Neural crest cell (in vitro differentiated cells): ENCODE measurements at places on chromosomes 16 and 17. TPM values are rescaled to one million over a fixed set of nuclear protein-coding genes. Genes with fewer than 3 reads are reported as not detected.

GRCh38 chr16:80719573-80719972, 84.8 kb downstream of the CDYL2 start:
- no peak overlapping the region for H3K27ac ChIP-seq
- H3K27me3 ChIP-seq: no peaks in the 10 kb centered on the region
- H3K36me3 ChIP-seq: no peaks in the 10 kb centered on the region
- H3K4me3 ChIP-seq: no peak overlapping the region
- H3K4me1 ChIP-seq: no peaks in the 10 kb centered on the region

DNA sequence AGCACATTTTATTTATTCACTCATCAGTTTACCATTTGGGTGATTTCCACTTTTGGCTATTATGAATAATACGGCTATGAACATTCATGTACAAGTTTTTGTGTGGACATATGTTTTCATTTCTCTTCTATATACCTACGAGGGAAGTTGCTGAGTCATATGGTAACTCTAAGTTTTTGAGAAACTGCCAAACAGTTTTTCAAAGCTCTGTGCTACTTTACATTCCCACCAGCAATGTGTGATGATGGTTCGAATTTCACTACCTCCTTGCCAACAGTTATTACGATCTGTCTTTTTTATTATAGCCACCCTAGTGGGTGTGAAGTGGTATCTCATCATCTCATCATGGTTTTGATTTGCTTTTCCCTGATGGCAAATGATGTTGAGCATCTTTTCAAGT, 63.7 kb upstream of the MRTFB start:
- no peak for DNase-seq
- peaks cover 33% of the 10 kb centered on the region for H3K4me1 ChIP-seq
- H3K4me3 ChIP-seq: no peak overlapping the region
- H3K27ac ChIP-seq: no peak overlapping the region

DNA sequence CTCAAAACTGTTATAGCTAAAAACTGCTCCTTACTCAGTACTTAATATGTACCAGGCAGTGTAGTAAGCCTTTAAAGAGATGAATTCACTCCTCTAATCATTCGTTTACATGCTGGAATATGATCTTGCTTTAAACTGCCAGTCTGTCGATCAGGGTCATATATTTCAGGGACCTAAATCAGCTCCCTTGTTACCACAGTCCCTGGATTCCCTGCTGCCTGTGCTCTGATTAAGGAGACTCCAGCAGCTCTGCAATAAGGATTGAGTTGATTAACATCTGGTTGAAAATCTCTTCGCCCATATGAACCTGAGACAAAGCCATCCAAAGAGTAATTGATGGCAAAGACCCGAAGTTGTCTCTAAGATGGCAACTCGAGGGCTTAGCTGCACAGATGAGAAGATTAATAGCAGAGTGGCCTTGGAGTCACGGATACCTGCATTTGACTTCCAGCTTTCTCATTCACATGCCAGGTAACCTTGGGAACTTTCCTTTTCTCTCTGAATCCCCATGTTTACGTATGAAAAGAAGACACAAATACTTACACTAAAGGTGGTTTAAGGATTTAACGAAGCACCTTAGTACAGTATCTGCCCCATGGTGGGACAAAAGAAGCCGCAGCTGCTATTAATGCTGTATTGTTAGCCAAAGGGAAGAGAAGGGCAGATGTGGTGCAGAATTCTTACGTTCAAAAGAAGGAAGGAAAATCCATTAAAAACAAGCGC, 68.2 kb downstream of the VAT1L start:
- H3K4me1 ChIP-seq: peaks cover 22% of the 10 kb centered on the region
- H3K27me3 ChIP-seq: peaks cover 3% of the 10 kb centered on the region
- H3K4me3 ChIP-seq: no peak overlapping the region
- H3K36me3 ChIP-seq: no peaks in the 10 kb centered on the region
- DNase-seq: no peak

DNA sequence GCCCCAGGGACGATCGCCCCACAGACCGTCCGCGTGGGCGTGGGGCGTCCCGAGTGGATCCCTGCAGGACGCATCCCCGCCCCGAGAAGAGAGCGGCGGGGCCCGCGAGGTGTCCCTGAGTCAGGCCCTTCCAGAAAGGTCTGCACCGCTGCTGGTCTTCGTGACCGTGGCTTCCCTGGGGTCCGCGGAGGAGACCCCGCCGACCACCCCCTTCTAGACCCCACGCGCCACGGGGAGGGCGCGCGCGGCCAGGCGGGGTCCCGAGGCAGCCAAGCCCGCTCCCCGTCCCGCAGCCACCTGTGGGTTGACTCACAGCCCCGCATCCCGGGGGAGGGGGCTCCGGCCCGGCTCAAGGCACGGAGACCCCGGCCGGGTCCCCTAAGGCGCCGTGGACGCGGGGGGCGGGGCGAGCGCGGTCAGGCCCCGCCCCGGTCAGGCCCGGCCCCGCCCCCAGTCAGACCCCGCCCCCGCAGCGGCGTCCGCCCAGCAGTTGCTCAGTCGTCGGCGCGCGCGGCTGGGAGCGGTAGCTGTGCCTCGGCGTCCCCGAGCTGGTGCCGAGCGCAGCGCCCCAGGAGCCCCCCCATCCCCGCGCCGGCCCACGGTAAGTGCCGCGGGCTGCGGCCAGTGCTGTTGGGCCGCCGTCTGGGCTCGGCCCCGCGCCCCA, at the start of gene BAIAP3:
BAIAP3 (plus strand) TSS at position 497 of the 664 bp plus-strand sequence. CDS start 4,905 bp downstream, outside the sequence.
- H3K27ac ChIP-seq: no peak within 1 kb of the TSS
- peak within 1 kb of the TSS; percentile 61 for H3K4me3 ChIP-seq
- H3K36me3 ChIP-seq: no peaks in the 10 kb centered on the region
- DNase-seq: peak; percentile 44

- no peak overlapping the region for H3K4me3 ChIP-seq
- no peaks in the 10 kb centered on the region for H3K4me1 ChIP-seq
- H3K27me3 ChIP-seq: no peaks in the 10 kb centered on the region
- H3K36me3 ChIP-seq: peaks cover 27% of the 10 kb centered on the region
- DNase-seq: no peak
These were observed 189.1 kb downstream of the CEP112 start for GRCh38 chr17:66002812-66003211.

- H3K36me3 ChIP-seq: peaks cover 8% of the 10 kb centered on the region
- peak overlapping the region; percentile 93 for H3K27ac ChIP-seq
- no peaks in the 10 kb centered on the region for H3K27me3 ChIP-seq
- peak overlapping the region; percentile 70 for H3K4me3 ChIP-seq
- H3K4me1 ChIP-seq: peaks cover 16% of the 10 kb centered on the region
- DNase-seq: no peak
These were observed 329.7 kb downstream of the ABCC12 start for GRCh38 chr16:47826070-47826469.

GRCh38 chr17:81483085-81483861, 29.3 kb downstream of the ACTG1 start:
- DNase-seq: peak; percentile 55
- H3K4me3 ChIP-seq: peak overlapping the region; percentile 84
- no peaks in the 10 kb centered on the region for H3K36me3 ChIP-seq
- H3K27ac ChIP-seq: peak overlapping the region; percentile 35

GRCh38 chr17:59401725-59402124, 70.3 kb downstream of the YPEL2 start:
- H3K4me1 ChIP-seq: peaks cover 16% of the 10 kb centered on the region
- H3K36me3 ChIP-seq: peaks cover 3% of the 10 kb centered on the region
- H3K27ac ChIP-seq: no peak overlapping the region
- no peak overlapping the region for H3K4me3 ChIP-seq
- DNase-seq: no peak

DNA sequence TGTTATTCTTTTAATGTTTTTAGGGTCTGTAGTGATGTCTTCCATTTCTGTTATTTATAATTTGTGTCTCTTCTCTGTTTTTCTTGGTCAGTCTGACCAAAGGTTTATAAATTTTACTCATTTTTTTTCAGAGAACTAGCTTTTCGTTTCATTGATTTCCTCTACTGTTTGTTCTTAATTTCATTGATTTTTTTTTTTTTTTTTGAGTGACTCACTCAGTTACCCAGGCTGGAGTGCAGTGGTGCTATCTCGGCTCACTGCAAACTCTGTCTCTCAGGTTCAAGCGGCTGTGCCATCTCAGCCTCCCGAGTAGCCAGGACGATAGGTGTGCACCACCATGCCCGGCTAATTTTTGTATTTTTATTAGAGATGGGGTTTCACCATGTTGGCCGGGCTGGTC, 12.6 kb upstream of the UBTF start:
- peaks cover 5% of the 10 kb centered on the region for H3K27me3 ChIP-seq
- H3K4me3 ChIP-seq: no peak overlapping the region
- no peaks in the 10 kb centered on the region for H3K4me1 ChIP-seq
- no peak for DNase-seq
- no peak overlapping the region for H3K27ac ChIP-seq

DNA sequence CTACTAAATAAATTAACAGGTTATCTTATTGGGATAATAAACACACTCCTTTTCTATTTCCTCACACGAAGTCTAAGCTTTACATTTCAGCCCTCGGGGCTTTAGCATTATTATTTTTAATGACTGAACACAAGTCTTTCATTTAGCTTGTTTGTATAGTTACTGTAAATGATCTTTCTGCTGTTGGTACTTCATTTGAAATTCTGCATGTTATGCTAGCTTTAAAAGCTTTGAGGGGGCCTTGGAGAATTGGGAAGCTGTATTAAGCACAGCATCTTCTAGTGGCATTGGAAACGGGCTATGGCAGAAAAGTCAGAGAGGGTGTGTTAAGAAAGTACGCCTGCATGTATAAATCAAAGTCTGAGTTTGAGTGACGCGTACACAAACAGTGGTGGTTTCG, 243.7 kb downstream of the FTO start:
- no peak for DNase-seq
- peaks cover 21% of the 10 kb centered on the region for H3K4me1 ChIP-seq
- H3K27ac ChIP-seq: no peak overlapping the region
- H3K27me3 ChIP-seq: peaks cover 17% of the 10 kb centered on the region
- no peak overlapping the region for H3K4me3 ChIP-seq

- H3K4me3 ChIP-seq: no peak overlapping the region
- H3K27me3 ChIP-seq: peaks cover 94% of the 10 kb centered on the region
- no peaks in the 10 kb centered on the region for H3K36me3 ChIP-seq
These were observed 10.7 kb upstream of the KRT28 start for GRCh38 chr17:40810494-40810893.

DNA sequence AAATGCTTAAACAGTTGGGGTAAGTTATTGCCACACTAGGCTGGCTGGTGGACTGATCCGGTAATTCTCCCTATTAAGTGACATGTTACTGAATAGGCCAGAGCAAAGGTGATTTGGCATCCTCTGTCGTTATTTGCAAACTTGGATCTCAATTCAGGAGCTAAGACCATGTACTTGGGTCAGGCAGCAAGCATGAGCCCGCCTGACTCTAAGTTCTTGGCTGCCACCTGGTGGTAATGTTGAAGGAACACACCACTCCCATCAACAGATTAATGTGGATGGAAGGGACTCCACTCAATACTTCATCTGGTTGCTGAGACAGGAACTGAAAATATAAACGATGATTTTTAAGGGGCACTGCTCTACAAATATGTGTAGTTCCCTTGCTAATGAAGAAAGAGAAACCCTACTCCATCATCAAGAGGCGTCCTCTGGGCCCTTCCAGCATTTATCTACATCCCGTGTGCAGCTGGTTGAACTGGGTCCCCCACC, 70.8 kb downstream of the EMP2 start:
- H3K27me3 ChIP-seq: no peaks in the 10 kb centered on the region
- H3K27ac ChIP-seq: no peak overlapping the region
- DNase-seq: peak; percentile 71
- no peak overlapping the region for H3K4me3 ChIP-seq

DNA sequence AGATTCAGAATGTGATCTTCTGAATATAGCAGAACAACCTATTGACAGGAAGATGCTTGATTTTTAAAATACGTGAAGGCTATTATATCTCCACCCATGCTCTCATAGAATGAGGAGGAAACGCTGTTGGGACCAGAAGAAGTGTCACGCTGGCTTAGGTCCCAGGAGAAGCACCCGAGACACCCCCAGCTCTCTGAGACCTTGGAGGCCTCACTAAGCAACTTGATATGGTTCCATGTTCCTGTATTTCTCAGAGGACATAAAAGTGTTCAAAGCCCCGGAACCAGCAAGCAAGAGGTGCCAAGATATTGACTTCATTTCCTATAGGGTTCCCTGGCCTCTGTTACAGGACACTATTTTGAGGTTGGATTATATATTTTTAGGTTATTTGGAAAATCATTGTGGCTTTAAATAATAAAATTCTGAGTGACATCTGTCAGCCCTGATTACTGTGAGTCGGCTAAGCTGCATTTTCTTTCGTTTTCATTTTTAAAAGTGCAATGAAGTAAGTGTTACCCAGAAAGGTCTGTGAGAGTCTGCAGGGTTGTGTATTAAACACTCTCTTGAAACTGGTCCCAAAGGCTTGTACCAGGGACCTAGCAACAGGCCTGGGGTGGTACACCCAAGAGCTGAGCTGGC, 400.0 kb downstream of the SOX9 start:
- H3K27me3 ChIP-seq: no peaks in the 10 kb centered on the region
- H3K4me1 ChIP-seq: peaks cover 26% of the 10 kb centered on the region
- H3K36me3 ChIP-seq: no peaks in the 10 kb centered on the region
- DNase-seq: no peak

GRCh38 chr17:57120814-57121213, 35.8 kb downstream of the AKAP1 start:
- H3K4me3 ChIP-seq: no peak overlapping the region
- H3K4me1 ChIP-seq: peaks cover 12% of the 10 kb centered on the region
- peaks cover 5% of the 10 kb centered on the region for H3K36me3 ChIP-seq
- H3K27me3 ChIP-seq: no peaks in the 10 kb centered on the region

DNA sequence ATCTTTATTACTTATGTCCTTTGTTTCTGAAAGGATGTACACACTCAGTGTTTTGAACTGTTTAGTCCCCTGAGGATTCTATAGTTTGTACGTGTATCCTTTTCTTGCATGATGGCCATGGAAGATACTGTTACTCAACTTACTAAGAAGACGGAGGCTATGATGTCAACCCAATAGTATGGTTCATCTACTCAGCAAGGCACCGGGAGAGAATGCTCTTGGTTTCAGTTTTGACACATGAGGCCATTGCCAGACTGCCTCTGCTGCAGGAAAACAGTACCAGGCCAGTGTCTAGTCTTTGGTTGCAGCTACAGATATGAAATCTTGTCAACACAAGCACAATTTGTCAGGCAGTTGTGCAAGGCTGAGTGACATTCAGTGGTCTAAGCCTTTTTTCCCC, 134.5 kb downstream of the MRTFB start:
- no peaks in the 10 kb centered on the region for H3K36me3 ChIP-seq
- DNase-seq: no peak
- no peaks in the 10 kb centered on the region for H3K4me1 ChIP-seq
- H3K4me3 ChIP-seq: no peak overlapping the region

GRCh38 chr17:43388359-43389045, 10.3 kb upstream of the ARL4D start:
- peak overlapping the region; percentile 65 for H3K27ac ChIP-seq
- no peaks in the 10 kb centered on the region for H3K36me3 ChIP-seq
- DNase-seq: peak; percentile 84
- H3K4me3 ChIP-seq: peak overlapping the region; percentile 91
- peaks cover 25% of the 10 kb centered on the region for H3K4me1 ChIP-seq

The DRC7 gene
- total RNA-seq: 0.16 and 0.32 TPM in 2 replicates

The PRDM7 gene
- total RNA-seq: not detected in 2 replicates

The RHBDL3 gene
- total RNA-seq: 17.7 and 18.7 TPM in 2 replicates

The CMTM1 gene
- total RNA-seq: 17.1 and 18.4 TPM in 2 replicates

The ALOX15B gene
- not detected in 2 replicates for total RNA-seq

The HS3ST4 gene
- total RNA-seq: 0.98 and 1.1 TPM in 2 replicates

The DHODH gene
- 16.1 and 16.8 TPM in 2 replicates for total RNA-seq

The NHLRC4 gene
- 0.84 and 0.86 TPM in 2 replicates for total RNA-seq

The KRT40 gene
- total RNA-seq: not detected in 2 replicates

The ENDOV gene
- total RNA-seq: 34.9 and 38.0 TPM in 2 replicates
